ENCODE measurements at places on chromosomes 16 and 17. TPM values are rescaled to one million over a fixed set of nuclear protein-coding genes. Genes with fewer than 3 reads are reported as not detected.

DNA sequence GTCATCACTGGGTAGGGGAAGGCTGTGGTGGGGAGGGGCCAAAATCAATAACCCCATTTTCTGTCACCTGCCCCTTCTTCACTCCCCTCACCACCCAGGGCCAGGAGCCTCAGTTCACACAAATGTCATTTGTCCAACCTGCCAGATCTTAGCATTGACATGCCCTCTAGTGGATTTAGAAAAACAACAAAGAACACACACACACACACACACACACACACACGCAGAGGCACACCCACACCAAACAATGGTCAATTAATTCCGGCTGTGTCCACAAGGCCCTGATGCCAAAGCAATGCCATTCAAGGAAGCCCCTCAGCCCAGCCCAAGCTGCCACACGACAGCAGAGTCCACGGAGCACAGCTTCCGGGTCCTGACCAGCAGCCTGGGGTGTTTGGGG is 68.4 kb downstream of the NOG start:
- DNase-seq = no peak

CMTM2 gene
- 14.1 TPM for polyA plus RNA-seq

KRT37 gene
- polyA plus RNA-seq = not detected

PRR11 gene
- 0.63 TPM for polyA plus RNA-seq

- peak; percentile 48 for DNase-seq
These were observed 904 bp downstream of the MAP2K3 start for GRCh38 chr17:21285164-21286065.

RUNDC3A gene
- polyA plus RNA-seq = 0.91 TPM

All from lung (tissue), 17 donors.